Activated naive CD8-positive, alpha-beta T cell treated with anti-CD3 and anti-CD28 coated beads, Interleukin-2, amount 10 ng/mL, durations not matched to agents 7 days and 5 days (primary cell): ENCODE measurements at places on chromosomes 4 and X. TPM values are rescaled to one million over a fixed set of nuclear protein-coding genes. Genes with fewer than 3 reads are reported as not detected.
A peak's percentile ranks its signal among the peaks of the same experiment; 100 is the strongest.

TBX22 gene
- total RNA-seq = not detected

DNA sequence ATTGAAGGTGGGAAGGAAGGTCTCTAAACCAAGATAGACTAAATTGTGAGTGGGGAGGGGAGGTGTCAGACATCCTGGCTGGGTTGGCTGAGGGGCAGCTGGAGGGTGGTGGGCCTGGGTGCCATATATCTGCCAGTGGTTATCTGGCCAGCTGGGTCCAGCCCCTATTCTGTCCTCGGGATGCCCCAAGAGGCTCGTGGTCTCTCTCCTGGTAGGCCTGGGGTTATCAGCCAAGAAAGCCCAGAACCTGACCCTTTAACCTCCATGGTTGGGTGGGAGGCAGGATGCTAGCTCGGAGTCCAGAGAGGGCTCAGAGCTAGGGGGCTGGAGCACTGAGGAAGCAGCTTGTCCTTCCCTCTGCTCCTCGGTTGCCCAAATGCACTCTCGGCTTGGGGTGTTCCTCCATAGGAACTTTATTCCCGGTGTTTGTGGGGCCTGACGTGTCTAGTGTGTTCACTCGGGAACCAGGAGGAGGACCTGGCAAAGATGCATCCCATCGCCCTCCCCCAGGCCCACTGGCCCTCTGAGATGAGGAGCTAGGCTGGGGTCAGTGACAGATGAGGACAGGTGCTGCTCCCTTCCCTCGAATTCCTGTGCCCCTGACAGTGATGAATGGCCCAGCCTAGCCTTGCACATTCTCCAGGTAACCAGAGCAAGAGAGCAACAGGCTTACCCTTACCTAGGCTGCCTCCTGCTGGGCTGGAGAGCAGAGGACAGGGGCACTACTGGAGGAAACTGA is 5.2 kb upstream of the EFNB1 start:
- DNase-seq = no peak

SHROOM4 gene
- total RNA-seq = not detected

- DNase-seq = no peak
Observed at GRCh38 chr4:38870098-38870808, 2.6 kb downstream of the FAM114A1 start.

DNA sequence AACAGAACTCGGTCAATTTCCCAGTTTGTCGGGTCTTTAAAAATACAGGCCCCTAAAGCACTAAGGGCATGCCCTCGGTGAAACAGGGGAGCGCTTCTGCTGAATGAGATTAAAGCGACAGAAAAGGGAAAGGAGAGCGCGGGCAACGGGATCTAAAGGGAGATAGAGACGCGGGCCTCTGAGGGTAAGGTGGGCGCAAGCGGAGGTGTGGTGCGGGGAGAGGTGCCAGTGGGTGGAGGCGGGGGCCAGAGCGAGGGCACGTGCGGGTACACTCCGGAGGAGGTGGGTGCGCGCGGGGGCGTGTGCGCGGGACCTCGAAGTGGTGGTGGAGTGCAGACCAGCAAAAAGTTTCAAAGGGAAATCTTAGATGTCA is 787 bp upstream of the TET2 start:
- DNase-seq = no peak

RAI2 gene
- total RNA-seq = not detected

NFKB1 gene
- 130 TPM for total RNA-seq

- DNase-seq = no peak
Observed at GRCh38 chrX:139850968-139851367, 81.9 kb downstream of the ATP11C start.

DNA sequence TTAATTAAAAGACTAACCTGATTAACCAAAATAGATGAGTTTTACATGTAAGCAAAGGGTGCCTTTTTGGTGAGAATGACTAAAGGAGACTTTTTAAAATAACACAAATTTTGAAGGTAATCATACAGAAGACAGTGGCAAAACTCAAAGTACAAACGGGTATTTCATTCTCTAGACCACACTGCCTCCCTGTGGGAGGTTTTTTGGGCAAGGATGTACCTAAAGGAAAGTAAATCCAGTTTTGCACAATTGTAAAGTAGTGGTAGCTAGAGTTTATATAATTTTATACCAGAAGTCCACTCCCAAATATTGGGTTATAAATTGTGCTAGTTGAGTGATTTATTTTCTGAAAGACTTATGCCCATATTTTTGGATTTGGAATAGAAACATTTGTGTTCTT is 201.0 kb downstream of the PAPSS1 start:
- no peak for DNase-seq

GSX2 gene
- not detected for total RNA-seq

GRCh38 chrX:53239474-53239873 is 14.5 kb upstream of the KDM5C start:
- DNase-seq = no peak

DNA sequence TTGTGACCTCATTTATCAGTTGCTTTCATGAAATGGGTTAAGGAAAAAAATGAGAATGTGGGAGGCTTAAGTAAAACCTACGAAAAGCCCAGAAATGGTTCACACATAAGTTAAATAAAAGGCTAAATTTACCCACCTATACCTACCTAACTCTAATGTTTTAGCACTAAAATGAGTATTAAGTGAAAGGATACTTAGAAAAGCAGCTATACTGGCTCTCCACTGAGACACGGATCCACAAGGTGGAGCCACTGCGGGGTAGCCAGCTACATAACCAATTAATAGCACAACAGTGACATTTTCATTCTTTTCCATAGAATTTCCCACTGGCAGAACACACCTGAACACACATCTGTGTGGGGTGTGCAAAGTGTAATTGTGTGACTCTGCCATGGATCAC is 101.9 kb downstream of the MAML3 start:
- DNase-seq = peak; percentile 46

DNA sequence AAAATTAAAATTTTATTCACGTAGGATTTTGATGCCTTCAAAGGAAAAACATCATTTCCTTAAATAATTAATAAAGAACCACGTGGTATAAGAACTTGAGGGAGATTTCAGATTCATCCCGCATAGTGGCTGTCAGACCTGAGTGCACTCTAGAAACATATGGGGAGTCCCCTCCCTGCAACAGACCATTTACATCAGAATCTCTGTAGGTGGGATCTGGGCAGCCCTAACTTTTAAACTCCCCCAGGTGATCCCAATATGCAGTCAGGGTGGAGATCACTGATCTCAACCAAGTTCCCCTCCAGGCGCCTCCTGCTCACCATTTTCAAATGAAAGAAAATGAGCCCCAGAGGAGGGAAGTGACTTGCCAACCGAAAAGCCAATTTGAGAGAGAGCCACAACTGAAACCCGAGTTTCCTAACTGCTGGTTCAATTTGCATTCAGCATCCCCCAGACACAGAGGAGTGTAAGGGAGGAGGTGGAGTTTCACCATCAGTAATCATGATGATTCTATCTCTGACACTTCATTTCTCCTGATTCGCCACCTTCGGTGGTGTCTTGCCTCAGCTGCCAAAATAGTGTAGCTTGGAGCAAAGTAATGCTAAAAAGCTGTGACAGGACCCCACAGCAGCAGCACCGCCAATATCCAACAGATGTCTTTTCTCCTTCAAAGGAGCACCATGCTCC is 11.4 kb downstream of the RNF150 start:
- DNase-seq = no peak

DNA sequence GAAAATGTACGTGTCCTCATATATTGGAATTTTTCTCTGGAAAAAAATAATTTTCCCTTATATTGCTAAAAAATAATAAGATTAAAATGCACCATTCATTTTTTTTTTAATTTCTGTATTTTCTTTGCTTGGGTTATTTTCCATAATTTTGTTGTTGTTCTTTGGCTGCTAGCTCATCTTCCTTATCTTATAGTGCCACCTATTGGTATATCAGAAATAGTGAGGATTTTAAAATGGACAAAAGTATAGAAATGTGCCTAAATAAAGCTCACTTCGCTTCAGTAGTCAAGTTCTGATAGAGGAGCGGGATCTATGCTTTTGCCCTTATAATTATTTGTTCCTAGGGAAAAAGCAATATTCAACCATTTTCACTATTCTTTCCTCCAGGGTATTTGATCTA is 134.8 kb downstream of the NAP1L3 start:
- DNase-seq = no peak
